NB4 (cell line): ENCODE measurements at places on chromosomes 7 and 10.

- DNase-seq: peak; percentile 52
Measured at GRCh38 chr7:101159696-101160674, 5.4 kb downstream of the VGF start.

DNA sequence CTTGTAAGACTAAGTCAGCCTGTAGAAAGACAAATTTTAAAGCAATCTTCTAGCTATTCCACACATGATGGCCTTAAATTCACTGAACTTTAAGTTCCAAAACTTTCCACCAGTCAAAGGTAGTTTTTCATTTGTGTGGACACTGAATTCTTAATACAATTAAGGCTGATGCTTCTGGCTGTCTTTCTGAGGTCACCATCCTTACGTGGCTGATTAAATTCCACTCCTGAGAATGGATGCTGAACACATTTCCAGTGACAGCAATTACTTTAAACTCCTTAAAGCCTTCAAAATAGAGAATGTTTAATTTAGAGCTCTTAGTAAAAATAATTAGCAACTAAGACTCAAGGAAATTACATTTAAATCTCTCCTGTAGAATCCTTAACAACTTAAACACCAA lies 142.6 kb upstream of the COL1A2 start:
- DNase-seq: no peak

DNA sequence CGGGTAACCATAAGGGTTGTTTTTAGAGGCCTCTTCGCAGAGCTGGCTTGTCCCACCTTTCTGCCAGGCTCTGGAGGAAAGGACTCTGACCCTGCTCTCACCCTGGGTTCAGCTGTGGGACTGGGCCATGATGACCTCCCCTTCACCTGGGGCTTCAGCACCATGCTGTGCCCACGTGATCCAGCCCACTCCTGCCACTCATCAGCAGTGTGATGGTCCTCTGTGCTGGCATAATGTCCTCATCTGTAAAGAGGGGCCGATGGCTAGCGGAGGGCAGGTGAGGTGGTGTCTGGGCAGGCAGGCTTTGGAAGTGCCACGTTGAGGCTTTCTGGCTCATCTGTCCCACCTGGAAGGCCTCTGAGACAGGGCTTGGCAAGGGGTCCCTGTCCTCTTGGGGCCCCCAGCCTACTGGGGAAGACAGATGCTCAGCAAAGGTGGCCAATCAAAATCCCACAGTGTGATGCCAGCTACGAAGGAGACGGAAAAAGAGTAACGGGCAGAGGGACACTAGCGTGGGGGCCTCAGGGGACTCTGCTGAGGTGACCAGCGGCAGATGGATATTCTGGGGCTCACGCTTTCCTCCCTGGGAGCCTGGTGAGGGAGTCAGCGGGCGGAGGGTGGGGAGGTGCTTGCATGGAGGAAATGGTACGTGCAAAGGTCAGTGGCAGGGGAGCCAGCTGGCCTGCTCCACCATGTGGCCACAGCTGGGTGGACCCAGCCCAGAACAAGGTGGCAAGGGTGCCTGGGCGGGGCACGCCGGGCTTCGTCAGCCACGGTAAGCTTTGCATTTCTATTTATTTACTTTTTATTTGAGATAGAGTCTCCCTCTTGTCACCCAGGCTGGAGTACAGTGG lies 5.4 kb downstream of the LRWD1 start:
- no peak for DNase-seq

- no peak for DNase-seq
Measured at GRCh38 chr7:77813180-77813579, 14.6 kb downstream of the PHTF2 start.

DNA sequence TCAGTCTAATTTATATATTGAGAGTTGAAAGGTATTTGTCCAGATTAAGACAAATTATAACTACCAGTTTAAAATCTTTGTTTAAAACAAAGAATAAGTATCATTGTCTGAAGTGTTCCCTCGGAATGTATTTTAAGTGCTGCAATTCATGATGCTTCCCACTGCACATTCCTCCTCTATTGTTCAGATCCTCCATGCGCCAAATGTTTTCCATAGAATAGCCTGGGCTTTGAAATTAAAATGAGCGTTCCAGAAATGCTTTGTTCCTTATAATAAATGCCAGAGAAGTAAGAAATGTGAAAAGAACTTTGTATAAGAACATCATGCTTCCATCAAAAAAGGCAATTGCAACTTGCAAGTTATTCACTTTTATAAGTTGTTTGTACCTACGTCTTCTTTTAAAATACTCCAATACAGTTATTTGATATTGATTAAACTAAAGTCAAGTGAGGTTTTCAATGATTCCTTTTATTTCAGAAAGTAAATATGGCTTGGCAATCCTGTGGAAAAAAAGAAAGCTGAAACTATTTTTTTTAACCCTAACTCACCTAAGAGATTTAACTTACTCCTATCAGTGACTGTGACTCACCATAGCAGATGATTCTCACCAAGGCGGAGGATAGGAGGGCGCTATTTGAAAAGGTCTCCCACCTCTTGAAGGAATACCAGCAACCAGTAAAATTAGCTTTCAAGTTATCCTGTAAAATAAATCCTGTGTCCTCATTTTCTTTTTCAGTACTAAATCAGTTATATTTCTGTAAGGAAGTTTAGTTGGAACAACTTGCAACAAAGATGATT lies 85.8 kb downstream of the CTNNA3 start:
- no peak for DNase-seq

DNA sequence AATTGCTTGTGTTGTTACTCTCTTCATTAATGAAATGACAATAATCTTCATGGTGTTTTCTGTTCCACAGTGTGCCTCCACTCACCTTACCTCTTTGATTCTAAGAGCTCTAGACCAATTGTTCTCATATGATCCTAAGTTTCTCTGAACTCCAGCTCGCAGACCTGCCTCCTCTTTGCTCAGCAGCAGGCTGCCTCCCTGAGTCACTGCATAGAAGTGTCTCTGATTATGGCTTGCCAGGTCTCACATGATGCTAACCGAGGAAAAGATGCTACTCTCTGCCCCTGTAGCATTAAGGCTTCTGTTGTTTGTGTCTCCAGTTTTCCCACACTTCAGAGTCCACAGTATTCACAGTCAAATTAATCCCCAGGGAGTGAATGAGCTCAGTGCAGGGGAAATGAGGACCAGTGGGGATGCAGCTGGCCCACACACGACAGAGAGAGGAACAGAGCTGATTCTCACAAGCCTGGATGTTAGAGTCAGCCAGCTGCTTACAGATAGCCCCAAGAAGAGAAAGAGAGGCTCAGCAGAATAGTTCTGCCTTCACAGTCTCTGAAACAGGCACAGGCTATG lies 145.9 kb upstream of the EGR2 start:
- DNase-seq: no peak

DNA sequence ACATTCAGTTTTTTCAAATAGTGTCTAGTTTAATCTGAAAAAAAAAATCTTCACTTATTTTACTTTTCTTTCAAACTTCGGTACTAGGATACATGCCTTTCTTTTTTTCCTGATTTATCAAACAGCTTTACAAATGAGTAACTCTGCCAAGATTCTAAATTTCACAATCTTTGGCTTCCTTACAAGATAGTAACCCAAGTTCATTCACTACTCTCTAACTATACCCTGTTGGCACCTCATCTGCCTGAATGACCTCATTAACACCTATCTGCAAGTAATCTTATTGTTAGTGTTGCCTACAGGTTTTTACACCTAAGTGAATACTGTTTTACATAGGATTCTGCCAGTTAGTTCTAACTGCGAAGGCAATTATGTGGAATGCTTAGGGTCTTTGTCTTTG lies 159.8 kb downstream of the FOXP2 start:
- DNase-seq: no peak

- DNase-seq: no peak
Measured at GRCh38 chr10:82438277-82438676, 563.3 kb downstream of the NRG3 start.

DNA sequence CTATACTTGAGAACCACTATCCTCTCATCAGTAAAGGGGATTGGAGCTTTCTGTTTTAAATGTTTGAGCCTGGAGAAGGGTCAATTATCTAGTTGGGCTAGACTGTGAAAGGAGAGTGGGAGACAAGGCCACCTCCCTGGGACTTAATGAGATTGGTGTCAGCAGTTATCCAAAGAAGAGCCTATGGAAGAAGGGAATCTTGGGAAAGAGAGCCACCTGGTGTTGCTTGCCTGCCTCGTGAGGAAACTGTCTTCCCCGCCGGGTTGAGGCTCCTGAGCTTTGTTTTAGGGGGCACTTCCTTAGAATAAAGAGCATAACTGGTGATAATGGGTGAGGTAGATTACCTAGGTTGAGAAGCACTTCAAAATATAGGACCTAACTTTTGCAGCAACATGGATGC lies 32.0 kb upstream of the ABCB4 start:
- DNase-seq: no peak

DNA sequence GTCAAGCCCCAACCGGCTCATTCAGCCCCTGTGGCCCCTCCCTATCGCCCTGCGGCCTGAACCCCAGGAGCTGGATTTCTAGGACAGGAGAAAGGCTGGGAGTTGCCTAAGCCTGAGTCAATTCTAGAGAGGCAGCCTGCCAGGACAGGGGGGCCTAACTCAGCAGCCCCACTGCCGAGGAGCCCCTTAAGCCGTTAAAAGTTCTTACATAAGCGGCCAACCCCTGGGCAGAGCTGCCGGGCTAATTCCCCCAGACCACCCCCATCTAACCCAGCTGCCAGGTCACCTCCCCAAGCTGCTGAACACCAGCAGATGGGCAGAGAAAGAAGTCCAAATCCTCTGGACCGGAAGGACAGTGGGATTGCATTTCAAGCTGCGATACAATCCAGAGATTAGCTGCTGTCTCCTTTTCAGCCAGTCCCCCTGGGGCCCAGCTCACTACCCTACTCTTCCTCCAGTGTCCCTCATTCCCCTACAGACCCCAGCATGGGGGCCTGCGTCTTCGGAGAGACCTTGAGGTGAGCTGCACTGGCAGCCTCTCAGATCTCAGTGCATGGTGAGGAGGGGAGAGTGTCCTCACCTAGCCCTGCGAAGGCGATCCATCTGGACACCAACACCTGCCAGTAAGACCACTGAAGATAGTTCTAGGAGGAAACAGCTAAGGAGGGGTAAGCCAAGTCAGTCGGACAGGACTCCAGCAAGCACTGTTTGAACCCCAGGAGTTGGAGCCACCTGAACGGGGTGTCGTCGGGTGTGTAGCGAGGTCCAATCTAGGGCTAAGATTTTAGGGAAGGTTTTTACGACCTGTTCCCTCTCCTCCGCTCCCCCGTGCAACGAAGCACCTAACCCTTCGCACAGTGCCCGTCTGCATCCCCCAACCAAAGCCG lies 830 bp downstream of the IMPDH1 start:
- peak; percentile 84 for DNase-seq
